ENCODE measurements at places on chromosomes 13 and 19.

GRCh38 chr13:23996456-23996855, 99.2 kb upstream of the C1QTNF9B start:
- DNase-seq: no peak

- DNase-seq: no peak
These were observed 128.6 kb downstream of the USP12 start for GRCh38 chr13:27043013-27043412.

GRCh38 chr13:23668562-23668961, 98.3 kb downstream of the TNFRSF19 start:
- DNase-seq: no peak

DNA sequence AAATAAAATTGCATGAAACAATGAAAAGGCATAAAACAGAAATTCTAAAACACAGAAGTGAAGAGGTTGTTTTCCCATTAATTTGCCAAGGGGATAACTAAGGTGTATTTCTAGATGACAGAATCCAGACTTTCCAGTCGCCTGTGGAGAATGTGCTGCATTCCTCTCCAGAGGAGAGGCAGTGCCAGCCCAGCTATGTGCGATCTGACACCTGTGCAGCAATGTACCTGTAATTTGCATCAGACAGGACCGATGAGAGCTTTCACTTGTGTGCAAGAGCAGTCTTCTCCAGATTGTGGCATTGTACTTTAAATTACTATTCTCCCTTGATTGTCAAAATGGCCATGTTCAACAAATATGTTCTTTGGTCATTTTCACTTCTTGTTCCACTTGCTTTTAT, 1037.9 kb downstream of the EFNB2 start:
- no peak for DNase-seq

GRCh38 chr19:29605653-29606419, at the start of gene POP4:
POP4 (plus strand) TSS chr19:29606283; CDS start chr19:29606319, 36 bp downstream.
- peak; percentile 97 for DNase-seq

GRCh38 chr19:18049385-18049784, 37.3 kb downstream of the IL12RB1 start:
- no peak for DNase-seq

- DNase-seq: no peak
These were observed 74.5 kb upstream of the FRY start for GRCh38 chr13:31956980-31957644.

- DNase-seq: no peak
These were observed 24.2 kb upstream of the UFM1 start for GRCh38 chr13:38325426-38325825.

DNA sequence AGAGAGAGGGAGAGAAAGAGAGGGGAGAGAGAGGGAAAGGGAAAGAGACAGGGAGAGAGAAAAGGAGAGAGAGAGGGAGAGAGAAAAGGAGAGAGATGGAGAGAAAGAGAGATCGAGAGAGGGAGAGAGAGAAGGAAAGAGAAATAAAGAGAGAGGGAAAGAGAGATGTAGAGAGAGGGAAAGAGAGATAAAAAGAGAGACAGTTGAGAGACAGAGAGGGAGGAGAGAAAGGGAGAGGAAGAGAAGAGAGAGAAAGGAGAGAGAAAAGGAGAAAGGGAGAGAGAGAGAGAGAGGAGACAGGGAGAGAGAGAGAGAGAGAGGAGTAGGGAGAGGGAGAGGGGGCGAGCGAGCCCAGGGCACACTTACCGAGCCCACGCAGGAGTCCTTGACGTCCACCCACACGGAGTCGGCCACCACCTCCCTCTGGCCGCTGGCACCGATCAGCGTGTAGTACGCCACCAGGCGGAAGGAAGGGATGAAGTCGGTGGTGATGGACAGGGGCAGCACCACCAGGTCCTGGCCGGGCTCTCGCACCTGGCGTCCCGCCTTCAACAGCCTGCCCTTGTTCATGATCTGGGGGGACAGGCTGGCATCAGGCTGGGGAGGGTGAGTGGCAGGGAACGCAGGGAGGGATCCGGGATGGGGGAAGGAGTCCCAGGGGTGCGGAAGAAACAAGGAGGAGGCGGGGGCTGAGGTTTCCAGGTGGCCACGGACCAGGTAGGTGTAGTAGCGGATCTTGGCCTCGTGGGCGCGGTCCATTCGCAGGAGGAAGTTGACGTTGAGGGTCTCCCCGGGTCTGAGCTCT, 10.0 kb downstream of the C3 start:
- no peak for DNase-seq

- no peak for DNase-seq
These were observed 20.4 kb upstream of the ZNF91 start for GRCh38 chr19:23415561-23416191.

DNA sequence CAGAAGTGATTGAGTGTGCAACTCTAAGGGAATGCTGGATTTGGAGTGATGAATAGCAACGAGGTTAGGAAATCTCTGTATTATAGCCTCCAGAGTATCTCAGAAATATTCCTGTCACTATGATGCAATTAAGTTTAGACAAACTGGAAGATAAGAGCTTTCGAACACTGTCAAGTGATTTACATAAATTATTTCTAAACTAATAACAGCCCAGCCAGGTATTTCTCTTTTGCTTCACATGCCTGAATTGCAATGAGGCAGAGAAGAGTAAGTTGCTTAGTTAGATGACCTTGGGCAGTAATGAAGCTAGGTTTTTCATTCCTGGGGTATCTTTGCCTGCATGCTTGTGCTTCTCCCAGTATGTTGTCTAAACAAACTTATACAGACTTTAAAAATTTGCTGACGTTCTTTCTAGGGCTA, 134.5 kb downstream of the LMO7 start:
- DNase-seq: no peak

Measured in CD4-positive, alpha-beta T cell treated with Interleukin-4 for 1 hour (primary cell).